ENCODE measurements at places on chromosomes 7 and 10.

DNA sequence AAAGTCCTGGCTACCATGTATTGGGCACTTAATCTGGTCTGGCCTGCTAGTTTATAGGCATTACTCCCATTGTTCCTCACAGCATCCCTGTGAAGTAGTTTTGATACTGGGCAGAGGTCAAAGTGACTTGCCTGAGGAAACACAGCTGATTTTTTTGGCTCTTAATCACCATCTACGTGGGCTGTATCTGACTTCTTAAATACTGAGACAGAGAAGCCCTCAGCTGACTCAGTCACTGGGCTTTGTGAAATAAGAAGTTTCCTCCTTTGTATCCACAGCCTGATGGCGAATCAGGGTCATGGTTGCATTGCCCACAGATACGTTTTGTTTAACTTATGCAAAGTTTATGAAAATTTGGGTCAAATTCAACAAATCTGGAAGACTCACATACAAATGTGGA is 13.2 kb downstream of the TACR2 start:
- no peak for DNase-seq

- no peak for DNase-seq
Measured at GRCh38 chr7:29304756-29305155, 110.2 kb downstream of the CHN2 start.

GRCh38 chr10:120825878-120826769 is 25.0 kb upstream of the WDR11 start:
- DNase-seq, result no peak

DNA sequence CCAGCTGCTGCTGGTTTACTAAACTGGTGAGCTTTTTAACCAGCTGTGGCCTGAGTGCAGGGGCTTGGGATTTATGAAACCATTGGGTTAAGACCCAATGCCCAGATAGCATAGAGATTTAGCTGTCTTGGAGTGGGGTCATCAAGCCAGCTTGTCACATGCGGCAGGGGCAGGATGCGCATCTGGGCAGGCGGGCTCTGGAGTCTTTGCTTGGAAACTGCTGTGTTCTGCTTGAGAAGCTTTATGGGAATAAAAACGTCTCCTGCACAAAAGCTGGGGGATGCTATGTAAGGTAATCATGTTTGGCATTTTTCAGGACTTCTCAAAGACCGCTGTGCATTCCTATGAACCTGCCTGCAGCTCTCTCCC is 136.3 kb downstream of the MAPK8 start:
- no peak for DNase-seq

GRCh38 chr7:139452958-139453672 is 30.4 kb downstream of the KLRG2 start:
- DNase-seq, result no peak

- DNase-seq, result peak; percentile 13
Measured at GRCh38 chr7:134750083-134751062, 29.1 kb upstream of the CALD1 start.

DNA sequence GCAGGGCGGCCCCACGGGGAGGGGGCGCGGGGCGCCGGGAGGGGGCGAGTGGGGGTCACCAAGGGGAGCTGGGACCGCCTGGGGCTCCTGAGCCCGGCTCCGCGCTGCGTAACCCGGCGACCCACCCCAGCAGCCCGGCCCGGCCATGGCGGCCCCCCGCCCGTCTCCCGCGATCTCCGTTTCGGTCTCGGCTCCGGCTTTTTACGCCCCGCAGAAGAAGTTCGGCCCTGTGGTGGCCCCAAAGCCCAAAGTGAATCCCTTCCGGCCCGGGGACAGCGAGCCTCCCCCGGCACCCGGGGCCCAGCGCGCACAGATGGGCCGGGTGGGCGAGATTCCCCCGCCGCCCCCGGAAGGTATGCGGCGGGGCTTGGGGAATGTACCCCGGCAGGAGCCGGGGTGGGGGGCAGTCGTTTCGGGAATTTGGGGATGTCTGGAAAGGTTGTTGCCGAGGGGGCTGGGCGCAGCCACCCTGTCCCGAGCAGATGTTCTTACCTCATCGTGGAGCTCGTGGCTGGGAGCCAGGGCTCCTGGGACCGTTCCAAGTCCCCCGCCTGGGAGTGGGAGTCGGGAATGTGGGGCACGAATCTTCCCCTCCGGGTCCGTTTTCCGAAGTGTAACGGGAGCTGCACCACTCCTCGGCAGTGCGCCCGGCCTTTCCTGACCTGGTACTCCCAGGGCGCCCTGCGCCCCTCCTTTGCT is 431 bp downstream of the ZYX start:
- no peak for DNase-seq

- DNase-seq, result no peak
Measured at GRCh38 chr7:107322015-107322414, 147.8 kb upstream of the GPR22 start.

- DNase-seq, result no peak
Measured at GRCh38 chr7:90701021-90701420, 104.9 kb downstream of the CDK14 start.

GRCh38 chr7:98282703-98283102 is 1.2 kb downstream of the BRI3 start:
- no peak for DNase-seq

GRCh38 chr10:60570896-60571295 is 181.2 kb upstream of the ANK3 start:
- no peak for DNase-seq

GRCh38 chr7:157404845-157405481 is 68.2 kb downstream of the DNAJB6 start:
- no peak for DNase-seq

- DNase-seq, result no peak
Measured at GRCh38 chr10:15211464-15211979, 43.0 kb upstream of the NMT2 start.

DNA sequence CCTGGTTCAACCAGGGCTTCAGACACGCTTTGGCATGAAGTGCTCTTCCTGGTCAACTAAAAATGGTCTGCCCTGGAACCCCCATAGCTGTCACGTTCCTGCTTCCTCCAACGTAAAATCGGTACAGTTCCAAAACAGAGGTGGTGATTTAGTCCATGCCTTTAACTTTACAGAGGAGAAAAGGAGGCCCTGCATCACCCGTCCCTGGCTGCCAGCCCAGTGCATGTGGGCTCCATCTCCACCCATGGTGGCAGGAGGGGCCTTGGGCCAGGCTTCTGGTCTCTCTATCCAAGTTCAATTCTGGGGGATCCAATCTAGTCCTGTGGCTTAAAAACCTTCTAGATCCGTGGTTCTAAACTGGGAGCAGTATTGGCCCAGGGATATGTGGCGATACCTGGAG is 18.7 kb downstream of the ECHDC3 start:
- DNase-seq, result no peak

GRCh38 chr7:123494193-123494796 is 40.1 kb downstream of the IQUB start:
- DNase-seq, result peak; percentile 24

GRCh38 chr10:28411648-28412047 is 108.8 kb upstream of the MPP7 start:
- DNase-seq, result no peak

DNA sequence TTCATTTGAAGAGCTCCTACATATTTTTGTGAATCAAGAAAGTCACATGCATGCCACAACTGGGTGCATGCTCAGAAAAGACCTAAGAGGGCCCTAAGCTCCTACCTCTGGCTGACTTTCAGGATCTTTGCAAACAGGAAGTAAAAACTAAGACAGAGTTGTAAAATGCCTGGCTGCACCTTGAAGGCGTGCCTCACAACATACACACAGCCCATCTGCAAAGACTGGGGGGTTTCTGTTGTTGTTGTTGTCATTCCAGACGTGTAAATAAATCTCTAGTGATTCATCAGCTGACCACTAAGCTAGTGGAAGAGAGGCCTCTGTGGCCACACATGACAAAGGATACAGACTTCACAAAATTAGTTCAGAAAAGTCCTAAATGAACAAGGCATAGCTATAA is 31.8 kb downstream of the SMURF1 start:
- DNase-seq, result no peak

DNA sequence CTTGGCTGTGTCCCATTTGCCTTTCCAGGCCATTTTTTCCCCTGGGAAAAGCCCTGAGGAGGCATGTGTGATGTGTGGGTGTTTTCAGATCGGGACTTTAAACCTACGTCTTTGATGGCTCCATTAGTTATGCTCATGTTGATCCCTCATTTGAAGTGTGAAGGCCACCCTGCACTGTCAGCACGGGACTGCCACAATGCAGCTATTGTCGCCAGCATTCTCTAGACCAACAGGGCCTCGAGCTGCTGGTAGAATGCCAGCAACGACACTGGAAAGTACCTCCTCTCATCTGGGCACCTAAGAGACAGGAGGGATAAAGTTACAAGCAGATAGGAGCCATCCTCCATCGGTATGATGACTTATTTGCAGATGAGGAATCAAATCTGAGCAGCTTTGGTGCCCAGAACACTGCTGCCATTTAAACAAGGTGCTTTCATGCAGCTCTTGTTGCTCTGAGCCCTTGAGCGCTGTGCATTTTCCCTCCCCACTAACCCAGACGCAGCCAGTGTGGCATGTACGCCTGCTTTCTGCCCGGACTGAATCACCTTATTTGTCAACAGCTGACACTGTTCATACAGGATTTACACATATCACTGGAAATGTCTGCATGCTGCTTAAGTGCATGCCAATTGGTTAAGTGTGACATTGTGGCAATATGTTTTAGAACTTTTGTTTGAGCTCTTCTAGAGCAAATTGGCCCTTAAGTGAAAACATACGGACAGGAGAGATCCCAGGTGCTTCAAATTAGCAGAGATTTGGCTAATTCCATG is 175.0 kb upstream of the PITRM1 start:
- DNase-seq, result no peak

DNA sequence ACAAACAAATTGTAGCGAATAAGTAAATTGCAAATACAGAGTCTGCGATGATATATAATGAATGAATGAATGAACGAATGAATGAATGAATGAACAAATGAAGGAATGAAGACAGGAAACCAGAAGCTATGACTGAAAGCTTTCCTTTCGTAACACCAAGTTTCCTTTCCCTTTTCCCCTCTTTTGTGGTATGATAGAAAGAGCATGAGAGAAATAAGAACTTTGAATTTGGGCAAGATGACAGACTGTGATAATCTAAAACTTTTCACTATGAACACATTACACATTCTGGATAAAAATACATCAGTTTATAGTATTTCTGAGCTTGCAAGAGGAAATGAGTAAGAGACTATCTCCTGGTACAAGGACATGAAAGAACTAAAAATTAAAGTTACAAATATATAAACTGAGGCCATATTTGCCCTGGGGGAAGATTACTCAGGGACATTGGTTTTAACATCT is 8.4 kb upstream of the UCN3 start:
- no peak for DNase-seq

- DNase-seq, result no peak
Measured at GRCh38 chr10:112247791-112248190, 35.4 kb upstream of the TECTB start.

- DNase-seq, result peak; percentile 30
Measured at GRCh38 chr7:78562191-78562590, 763.6 kb downstream of the PHTF2 start.

DNA sequence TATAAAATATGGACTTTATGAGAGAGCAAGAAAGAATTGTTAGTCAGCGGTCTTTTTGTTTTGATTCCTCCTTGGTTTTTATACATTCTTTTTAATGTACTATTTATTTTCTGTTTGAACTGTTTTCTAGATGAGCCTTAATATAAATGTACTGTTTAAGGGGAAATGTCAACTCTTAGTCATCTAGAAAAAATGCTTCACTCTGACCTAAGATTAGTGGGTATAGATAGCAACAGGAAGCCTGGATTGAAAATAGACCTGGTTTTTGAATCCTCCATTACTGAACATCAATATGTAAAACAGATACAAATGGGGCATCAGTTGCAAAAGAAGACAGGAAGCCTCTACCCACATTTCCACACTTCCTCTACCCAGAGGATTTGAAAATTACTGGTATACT is 87.8 kb downstream of the CHRM2 start:
- no peak for DNase-seq

DNA sequence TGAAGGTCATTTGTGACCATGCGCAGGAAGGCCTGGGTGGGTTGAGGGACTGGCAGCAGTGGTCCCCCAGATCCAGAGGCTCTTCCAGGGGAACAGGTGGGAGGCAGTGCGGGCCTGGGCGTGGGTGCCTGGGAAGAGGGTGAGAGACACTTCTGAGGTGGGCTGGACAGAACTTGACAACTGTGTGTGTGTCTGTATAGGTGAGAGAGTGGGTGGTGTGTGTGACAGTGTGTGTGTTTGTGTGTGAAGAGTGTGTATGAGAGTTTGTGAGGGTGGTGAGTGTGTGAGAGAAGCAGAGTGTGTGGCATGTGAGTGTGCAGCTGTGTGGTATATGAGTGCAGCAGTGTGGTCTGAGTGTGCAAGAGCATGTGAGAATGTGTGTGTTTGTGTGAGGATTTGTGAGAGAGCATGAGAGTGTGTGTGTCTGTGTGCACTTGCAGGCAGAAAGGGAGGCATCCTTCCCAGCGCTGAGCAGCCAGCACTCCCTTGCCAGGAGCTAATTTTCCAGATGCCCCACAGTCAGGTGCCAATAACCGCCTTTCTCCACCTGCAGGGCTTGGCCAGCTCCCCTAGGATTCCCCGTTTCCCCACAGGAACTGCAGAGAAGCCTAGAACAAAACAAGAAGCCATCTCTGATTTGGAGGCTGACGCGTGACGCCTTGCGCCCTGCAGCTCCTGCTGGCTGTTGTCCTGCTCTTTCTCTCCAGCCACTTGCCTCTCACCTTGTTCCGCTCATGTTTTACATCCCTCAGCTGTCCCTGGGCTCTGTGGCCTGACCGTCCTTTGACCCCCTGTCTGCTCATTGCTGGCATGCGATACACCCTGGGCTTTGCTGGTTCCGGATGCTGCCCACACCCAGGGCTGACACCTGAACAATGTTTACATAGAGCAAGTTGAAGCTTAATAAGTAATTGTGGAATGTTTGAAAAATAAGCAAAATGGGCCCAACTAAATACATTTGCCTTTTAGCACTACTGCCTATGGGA is 88.0 kb downstream of the TMEM178B start:
- DNase-seq, result no peak

DNA sequence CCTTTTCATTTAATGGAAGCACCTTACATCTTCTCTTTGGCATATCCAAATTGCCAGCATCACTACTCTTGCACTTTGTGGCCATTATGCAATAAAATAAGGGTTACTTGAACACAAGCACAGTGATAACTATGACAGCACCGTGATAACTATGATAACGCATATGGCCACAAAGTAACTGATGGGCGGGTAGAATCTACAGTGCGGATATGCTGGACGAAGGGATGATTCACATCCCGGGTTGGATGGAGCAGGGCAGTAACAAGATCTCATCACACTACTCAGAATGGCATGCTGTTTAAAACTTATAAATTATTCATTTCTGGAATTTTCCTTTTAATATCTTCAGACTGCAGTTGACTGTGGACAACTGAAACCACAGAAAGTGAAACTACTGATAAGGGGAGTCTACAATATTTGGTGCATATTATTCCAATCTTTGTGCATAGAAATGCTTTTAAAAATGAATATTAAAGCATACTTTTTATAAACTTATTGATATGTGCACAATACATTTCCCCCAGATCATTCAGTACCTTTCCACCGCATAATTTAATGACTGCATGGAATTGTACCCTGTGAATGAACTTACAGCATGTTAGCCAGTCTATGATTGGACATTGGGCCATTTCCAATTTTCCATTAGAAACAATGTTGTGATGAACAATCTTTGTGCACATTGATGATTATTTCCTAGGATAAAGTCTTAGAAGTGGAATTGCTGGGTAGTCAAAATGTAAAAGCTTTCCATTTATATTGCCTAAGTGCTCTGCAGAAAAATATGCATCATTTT is 136.4 kb downstream of the WNT2 start:
- no peak for DNase-seq

- DNase-seq, result no peak
Measured at GRCh38 chr7:91240376-91240941, 23.8 kb upstream of the FZD1 start.

- DNase-seq, result no peak
Measured at GRCh38 chr10:47184273-47184672, 115.7 kb upstream of the GDF10 start.
